ENCODE measurements at places on chromosomes 13 and 19.
A peak's percentile ranks its signal among the peaks of the same experiment; 100 is the strongest.

- DNase-seq: no peak
Observed at GRCh38 chr13:27483421-27483820, 33.1 kb upstream of the MTIF3 start.

GRCh38 chr19:56808717-56809392 is 31.7 kb downstream of the PEG3 start:
- no peak for DNase-seq

- no peak for DNase-seq
Observed at GRCh38 chr13:113794086-113794485, 35.1 kb downstream of the TMEM255B start.

GRCh38 chr19:17323964-17324332 is 10.7 kb downstream of the ANO8 start:
- DNase-seq: no peak

DNA sequence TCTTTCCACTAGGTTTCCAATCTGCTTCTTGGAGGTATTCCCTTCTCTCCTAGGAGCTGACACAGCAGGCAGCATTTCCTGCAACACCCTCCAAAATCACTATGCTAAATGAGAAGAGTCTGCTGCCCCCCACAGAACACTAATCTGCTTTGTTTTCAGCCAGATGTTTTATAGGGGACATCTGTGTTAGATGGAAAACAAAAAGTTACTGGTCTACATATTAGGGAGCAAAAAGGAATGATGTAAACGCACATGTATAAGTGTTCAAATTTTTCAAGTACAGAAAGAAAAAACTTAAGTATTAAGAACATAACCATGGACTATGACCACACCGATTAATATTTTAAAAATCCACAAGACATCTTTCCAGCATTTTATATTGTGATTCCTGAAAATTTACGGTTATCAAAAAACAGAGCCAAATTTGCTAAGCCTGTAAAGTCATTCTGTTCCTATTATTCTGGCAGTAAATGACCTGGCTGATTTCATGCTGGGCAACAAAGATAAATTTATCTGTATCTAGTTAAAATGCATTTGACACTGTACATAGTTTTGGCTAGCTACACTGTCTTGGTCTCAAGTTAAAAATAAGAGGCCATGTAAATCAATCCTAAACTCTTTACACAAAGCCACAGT is 63.3 kb downstream of the DCLK1 start:
- DNase-seq: no peak

GRCh38 chr13:44197791-44198770 is 175.5 kb upstream of the SERP2 start:
- no peak for DNase-seq

GRCh38 chr19:39846678-39847486 is 703 bp upstream of the FBL start:
- no peak for DNase-seq

- DNase-seq: no peak
Observed at GRCh38 chr13:74987124-74987690, 494.8 kb downstream of the TBC1D4 start.

- DNase-seq: no peak
Observed at GRCh38 chr13:79226250-79226649, 179.8 kb downstream of the RBM26 start.

- DNase-seq: peak; percentile 39
Observed at GRCh38 chr19:32224371-32225244, 120.8 kb upstream of the ZNF507 start.

- DNase-seq: no peak
Observed at GRCh38 chr13:109646423-109646822, 140.0 kb downstream of the IRS2 start.

- DNase-seq: no peak
Observed at GRCh38 chr13:106318941-106319411, 216.5 kb downstream of the EFNB2 start.

DNA sequence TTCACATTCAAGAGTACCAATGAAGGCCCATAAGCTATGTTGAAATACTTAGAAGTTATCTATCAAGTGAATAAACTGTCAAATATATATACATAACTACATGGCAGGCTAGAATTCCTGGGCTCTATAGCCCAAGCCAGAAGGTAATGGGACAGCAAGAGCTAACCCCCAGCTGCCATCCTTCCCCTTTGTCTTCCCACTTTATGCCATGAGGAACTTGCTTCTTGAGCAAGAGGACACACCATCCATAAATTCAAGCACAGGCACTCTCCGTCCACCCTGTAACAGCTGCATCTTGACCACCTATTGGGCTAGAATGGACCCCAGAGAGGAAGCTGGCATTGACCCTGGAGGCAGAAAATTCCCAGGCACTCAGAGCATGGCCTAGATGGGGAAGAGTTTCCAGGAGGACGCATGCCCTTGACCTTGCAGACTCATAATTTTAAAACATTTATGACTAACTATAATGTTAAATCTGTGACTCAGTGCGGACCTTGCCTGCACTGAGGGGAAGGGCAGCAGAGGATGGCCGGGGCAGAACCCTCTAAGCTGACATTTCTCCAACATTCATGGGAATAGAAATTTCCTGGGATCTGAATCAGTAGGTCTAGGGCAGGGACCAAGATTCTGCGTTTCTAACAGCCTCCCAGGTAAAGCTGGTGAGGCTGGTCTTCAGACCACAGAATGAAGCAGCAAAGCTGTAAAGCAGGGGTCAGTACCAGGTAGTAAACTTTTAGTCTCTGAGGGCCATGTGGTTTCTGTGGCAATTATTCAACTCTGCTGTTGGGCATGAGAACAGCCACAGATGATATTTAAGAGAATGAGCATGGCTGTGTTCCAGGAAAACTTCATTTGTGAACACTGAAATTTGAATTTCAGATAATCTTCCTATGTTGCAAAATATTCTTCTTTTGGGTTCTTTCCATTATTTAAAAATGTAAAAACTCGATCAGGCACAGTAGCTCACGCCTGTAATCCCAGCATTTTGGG is 71.4 kb upstream of the CLDN10 start:
- DNase-seq: no peak

- no peak for DNase-seq
Observed at GRCh38 chr13:42337808-42338600, 66.1 kb downstream of the AKAP11 start.

DNA sequence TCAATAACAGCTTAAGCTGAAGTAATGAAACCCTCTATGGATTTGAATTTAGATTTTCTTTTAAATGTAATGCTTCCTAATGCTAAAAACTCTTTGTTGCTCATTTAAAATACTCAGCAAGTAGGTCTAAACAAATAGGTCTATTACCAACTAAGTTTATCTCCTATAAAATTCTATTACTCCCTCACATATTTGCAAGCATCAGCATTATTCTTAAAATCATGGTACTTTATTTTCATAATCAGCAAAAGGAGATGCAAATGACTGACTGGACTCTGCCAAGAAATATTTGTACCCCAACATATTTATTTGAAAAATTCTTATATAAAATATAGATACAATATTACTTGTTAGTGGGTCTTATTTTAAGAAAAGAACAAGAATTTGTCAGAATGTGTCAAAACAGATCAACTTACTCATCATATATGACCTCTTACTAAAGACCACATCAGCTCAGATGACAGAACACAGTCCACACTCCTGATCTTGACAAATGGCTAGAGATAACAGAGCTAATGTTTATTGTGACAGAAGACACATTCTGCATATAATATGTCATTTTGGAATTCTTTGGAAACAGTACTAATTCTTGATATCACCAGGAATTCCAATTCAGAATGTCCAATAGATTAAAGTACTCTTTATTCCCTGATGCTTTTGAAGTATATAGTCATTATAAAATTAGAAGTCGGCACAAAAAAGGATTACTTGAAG is 704.6 kb upstream of the PCDH9 start:
- DNase-seq: no peak

All from CD14-positive monocyte (primary cell).